ENCODE measurements at places on chromosomes 4 and X.

DNA sequence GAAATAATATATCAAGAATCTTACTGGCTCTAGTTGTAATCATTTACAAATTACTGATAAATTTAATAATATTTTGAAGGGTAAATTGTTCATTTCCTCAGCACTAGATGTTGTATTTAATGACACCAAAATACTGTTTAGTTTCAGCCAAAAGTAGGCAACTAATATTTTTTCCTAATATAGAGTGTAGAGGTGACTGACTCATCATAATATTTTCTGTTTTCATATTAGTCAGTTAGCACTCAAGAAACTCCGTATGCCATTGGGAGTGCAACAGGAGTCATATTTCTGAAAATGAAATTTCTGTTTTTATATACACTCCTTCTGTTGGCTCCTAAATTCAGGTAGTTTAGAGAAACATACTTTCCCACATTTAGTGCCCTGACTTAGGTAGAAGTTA is 36.6 kb upstream of the PTPN13 start:
- no peak for DNase-seq

DNA sequence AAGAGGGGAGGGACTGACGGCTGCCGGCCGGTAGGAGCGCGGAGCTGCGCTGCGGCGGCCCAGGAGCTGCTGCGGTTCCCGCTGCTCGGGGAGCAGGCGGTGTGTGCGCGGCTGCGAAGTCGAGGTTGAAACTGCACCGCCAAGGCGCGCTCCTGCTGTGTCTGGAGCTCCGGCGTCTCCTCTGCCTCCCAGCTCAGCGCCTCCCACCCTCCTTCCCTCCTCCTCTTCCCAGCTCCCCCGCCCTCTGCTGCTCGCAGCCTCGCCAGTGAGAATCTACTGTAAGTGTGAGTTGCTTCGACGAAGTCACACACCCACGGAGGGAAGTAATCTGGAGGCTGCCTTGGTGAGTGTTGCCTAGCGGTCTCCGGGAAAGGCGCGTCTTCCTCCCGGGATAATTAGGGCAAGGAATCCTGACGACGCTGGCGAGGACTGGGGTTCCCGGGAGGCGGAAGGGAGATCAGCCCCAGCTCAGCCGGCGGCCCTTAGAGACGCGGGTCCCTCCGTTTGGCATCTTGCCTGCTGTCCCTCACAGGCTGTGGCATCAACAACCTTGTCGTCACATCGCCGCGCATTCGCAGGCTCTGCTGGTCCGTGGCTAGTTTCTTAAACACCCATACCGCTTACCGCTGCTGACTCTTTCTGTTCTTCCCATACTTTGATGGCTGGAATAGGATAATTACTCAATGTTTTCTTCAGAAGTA is at the start of gene EPHA5:
Gene EPHA5 (minus strand): TSS at position 159 of the 701 bp plus-strand sequence. CDS start 747 bp downstream, outside the sequence.
- DNase-seq, result no peak

DNA sequence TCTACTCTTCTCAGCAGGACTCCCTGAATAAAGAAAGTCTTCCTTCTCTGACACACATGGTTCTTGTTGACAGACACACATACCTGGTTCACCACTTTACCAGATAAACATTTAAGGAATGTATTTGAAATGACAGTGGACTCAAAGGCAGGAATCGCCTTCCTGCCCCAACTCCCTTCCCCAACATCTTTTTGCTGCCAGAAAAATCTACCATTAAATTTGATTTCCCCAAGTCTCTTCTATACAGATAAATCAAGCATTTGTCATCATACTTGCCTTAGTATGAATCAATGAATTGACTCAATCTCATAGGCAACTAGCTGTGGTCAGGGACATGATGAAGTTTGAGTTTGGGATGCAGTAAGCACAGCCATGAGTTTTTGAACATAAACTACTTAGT is 23.3 kb upstream of the ANXA5 start:
- no peak for DNase-seq

- peak; percentile 90 for DNase-seq
Observed at GRCh38 chrX:107673933-107674479, 45.7 kb downstream of the PRPS1 start.
